ENCODE measurements at places on chromosomes 2 and 18.

- peak; percentile 95 for DNase-seq
These were observed 23.6 kb downstream of the ANKRD44 start for GRCh38 chr2:197286805-197287595.

- DNase-seq: no peak
These were observed 32.9 kb downstream of the XDH start for GRCh38 chr2:31381601-31382000.

GRCh38 chr18:45589356-45590035 lies 25.8 kb upstream of the SLC14A2 start:
- DNase-seq: peak; percentile 84

DNA sequence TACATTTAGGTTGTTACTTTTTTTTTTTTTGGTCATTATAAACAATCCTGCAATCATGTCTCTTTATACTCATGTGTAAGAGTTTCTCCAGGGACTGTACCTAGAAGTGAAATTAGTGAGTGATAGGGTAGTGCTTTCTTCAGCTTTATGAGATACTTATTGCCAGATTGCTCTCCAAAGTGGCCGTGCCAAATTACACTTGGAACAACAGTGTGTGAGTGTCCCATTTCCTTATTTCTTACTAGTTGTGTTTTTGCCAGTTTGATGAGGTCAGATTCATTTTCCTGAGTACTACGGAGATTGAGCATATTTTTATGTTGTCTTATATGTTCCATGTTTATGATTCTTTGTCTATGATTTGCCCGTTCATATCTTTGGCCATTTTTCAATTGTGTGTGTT lies 39.2 kb downstream of the GALNT1 start:
- DNase-seq: peak; percentile 26

DNA sequence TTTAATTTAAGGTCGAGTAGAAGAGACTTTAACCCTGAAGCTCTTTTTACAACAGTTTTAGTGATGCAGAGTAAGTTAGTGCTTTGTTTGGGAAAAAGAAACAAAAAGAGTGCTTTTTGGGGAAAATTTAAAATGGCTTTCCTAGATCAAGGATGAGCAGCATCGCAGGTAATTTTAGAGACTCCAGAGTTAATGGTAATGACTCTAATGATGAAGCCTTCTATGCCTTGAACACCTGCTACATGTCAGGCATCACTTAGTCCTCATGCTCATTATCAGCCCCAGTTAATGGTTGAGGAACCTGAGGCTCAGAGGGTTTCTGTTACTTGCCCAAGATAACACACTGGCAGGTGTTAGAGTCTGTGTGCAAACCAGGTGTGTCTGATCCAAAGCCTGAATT lies 167.8 kb downstream of the ACOXL start:
- no peak for DNase-seq

DNA sequence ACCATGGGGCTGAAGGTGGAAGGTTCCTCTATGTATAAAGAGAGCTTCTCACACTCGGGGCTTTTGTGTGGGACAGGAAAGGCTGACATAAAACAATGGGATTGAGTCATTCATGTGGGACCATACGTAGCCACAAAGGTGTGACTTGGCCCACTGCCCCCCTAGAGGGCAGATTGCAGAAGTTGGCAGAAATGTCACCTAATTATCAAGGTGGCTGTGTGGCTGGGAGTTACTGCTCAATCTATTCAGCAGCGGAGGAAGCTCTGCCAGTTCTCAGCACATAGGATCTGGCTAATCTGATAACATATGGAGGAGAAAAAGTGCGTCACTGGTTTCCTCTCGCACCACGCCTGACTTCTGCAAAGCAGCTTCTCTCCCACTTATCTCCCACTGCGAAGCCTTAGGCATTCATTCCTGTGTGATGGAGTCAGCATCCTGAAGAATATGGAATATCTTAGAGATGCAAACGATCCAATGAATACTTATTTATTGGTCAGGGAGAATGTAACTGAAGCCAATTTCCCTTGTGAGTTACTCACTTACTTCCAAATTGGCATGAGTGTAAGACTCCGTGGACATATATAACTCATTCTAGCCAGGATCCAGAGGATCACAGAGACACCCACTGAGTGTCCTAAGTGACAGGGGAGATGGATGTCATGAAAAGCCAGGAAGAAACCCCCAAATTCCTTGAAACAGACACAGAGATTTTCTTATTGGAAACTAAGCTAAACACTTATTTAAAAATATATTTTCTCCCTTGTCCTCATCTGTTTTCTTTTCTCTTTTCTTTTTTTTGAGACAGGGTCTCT lies 344.8 kb downstream of the TGIF1 start:
- DNase-seq: peak; percentile 96

- DNase-seq: peak; percentile 48
These were observed 83.8 kb downstream of the PARD3B start for GRCh38 chr2:204628926-204629712.

GRCh38 chr2:136441979-136442714 lies 323.2 kb upstream of the THSD7B start:
- no peak for DNase-seq

- DNase-seq: peak; percentile 98
These were observed 43.4 kb upstream of the HAAO start for GRCh38 chr2:42835577-42836371.

DNA sequence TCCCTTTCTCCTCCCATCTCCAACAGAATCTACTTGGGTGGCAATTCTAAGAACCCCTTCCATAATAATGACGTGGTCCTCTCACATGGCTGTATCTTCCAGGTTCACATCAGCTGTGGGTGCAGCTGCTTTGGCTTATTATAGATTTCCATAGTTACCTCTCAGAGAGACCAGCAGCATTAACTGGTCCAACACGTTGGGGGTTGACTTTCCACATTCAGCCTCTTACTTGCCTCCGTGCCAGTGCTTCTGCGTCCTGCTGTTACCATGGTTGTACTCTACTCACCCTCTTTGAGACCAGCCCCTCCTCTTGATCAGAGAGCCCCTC lies 570.7 kb downstream of the PLCL1 start:
- no peak for DNase-seq

- no peak for DNase-seq
These were observed 1.3 kb downstream of the TMEM131 start for GRCh38 chr2:97994476-97994875.

- DNase-seq: no peak
These were observed 451.3 kb upstream of the VWC2L start for GRCh38 chr2:213959589-213959988.

DNA sequence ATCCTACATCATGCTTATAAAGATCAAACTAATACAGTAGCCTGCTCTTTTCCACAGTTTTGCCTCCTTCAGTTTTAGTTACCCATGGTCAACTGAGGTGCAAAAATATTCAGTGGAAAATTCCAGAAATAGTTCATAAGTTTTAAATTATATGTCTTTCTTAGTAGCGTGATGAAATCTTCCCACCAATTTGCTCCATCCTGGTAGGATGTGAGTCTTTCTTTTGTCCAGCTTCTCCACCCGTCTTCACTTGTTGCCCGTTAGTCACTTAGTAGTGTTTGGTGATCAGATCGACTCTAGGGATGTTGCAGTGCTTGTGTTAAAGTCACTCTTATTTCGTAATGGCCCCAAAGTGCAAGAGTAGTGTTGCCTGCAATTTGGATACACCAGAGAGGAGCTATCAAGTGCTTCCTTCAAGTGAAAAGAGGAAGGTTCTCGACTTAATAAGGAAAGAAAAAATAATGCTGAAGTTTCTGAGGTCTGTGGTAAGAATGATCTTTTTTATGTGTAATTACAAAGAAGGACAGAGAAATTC lies 57.0 kb downstream of the CEP192 start:
- DNase-seq: no peak

DNA sequence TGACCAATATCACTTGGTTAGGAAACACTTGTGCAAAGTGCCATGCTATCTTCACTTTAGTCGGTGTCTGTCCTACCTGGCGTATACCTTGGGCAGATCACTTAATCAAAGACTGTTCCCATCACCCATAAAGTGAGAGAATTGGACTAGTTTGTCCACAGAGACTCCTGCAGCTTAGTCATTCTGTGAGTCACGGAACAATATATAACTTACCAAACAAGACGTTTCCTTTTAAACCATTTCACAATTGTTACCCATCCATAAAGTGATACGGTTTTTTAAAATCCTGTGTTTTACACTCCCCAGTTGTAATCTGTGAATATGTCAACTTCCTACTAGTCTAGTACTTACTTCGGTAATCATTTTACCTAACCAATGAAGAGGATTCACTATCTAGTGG lies 499.3 kb upstream of the SMIM21 start:
- peak; percentile 23 for DNase-seq

GRCh38 chr2:98935111-98935770 lies 784 bp downstream of the CRACDL start:
- DNase-seq: no peak

DNA sequence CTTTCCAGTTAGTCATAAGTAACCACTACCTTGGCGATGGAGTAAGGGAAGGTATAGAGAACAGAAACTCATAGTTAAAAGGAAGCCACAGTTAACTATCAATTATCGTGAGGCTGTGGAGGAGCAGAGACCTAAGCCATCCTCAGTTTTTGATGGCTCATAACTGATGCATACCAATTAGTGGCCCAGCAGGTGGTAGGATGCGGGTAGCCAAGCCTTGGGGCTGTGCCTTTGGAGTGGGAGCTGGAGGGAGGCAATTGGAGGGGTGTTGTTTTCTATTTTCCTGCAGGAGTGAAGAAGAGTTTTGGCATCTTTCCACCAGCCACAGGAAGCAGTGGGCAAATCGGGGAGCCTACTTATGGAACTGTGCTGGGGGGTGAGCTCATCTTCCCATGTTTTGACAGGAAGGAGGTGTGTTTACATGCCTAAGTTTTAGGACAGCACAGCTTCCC lies 194.8 kb downstream of the TPGS2 start:
- DNase-seq: no peak

GRCh38 chr2:226837787-226838603 lies 2.1 kb downstream of the RHBDD1 start:
- no peak for DNase-seq

- no peak for DNase-seq
These were observed 201.3 kb upstream of the FSHR start for GRCh38 chr2:49355611-49356010.

GRCh38 chr2:16053437-16054257 lies 113.3 kb downstream of the MYCN start:
- no peak for DNase-seq

- DNase-seq: no peak
These were observed 149.2 kb downstream of the INSIG2 start for GRCh38 chr2:118237451-118237850.

- DNase-seq: peak; percentile 34
These were observed 1868.8 kb upstream of the CELF4 start for GRCh38 chr18:39434223-39434920.

- peak; percentile 39 for DNase-seq
These were observed 73.4 kb downstream of the DTNA start for GRCh38 chr18:34783501-34783900.

GRCh38 chr2:215138479-215138878 lies at the start of gene ABCA12:
Gene ABCA12 (minus strand): TSS chr2:215138626. CDS start chr2:215138208, 418 bp downstream.
- no peak for DNase-seq

- peak; percentile 69 for DNase-seq
These were observed 181.7 kb downstream of the ANAPC1 start for GRCh38 chr2:111702119-111702803.

DNA sequence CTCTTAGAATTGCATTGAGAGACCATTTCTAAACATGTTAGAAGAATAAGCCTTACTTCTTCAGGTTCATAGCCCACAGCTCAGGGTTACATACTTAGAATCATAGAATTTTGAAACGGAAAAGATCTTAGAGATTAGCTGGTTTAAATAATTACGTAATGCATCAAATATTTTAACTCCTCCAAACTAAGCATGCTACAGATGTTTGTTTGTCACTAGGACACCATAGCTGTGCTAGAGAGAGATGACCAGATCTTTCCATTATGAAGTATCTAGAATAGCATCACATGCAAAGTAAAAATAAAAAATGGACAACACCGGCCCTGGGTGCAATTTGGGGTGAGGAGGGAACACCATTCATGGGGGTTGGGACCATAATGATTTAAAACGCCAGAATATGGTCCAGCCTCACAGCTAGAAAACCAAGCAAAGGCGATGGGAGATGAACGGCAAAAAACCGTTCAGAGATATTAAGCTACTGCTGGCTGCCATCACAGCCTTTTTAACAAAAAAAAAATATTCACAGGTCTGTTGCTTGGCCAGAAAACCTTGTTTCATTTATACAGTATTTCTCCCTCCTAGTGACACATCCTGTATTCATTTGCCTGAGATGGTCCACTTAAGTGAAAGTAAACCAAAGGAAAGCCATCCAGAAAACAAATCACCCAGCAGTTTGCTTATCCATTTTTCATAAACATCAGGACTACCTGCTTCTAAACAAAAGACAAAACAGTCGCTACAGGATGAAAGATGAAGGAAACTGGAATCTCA lies 94.2 kb downstream of the EPHA4 start:
- DNase-seq: no peak
